ENCODE measurements at places on chromosomes 5 and 9.
A peak's percentile ranks its signal among the peaks of the same experiment; 100 is the strongest.

- no peak for DNase-seq
Measured at GRCh38 chr9:92949266-92949982, 2.1 kb downstream of the FGD3 start.

DNA sequence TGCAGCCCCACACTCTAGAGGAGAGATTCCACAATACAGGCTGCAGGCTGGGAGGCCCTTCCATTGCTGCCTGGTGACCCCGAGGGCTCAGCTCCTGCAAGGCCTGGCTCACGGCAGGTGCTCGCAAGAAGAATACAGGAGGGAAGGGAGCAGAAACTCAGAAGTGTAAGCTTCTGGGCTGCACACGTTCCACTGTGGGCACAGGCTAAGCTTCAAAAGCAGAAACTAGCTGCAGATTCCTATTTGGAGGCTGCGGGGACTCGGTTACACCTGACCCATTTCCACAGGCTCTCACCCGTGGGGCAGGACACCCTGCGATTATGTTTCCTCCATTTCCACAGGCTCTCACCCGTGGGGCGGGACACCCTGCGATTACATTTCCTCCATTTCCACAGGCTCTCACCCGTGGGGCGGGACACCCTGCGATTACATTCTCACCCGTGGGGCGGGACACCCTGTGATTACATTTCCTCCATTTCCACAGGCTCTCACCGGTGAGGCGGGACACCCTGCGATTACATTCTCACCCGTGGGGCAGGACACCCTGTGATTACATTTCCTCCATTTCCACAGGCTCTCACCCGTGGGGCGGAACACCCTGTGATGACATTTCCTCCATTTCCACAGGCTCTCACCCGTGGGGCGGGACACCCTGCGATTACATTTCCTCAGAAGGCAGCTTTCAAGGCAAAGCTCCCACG lies 10.3 kb downstream of the LPCAT1 start:
- no peak for DNase-seq

DNA sequence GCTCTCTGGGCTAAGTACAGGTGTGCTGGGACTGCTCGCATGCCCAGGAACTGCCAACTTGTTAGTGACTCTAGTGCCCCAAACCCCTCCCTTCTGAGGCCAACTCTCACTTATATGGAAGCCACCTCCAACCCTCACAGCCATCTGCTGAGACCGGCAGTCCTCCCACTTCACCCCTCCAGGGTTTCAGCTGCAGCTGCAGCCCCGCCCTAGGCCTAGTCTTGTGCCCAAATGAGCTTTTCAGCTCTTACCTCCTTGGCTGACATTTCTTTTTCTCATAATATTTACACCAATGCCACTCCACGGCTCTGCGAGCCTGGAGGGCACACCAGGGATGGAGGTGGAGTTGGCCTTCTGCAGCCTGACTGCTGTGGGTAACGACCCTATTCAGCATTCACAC lies 166.6 kb downstream of the ROR2 start:
- no peak for DNase-seq

- no peak for DNase-seq
Measured at GRCh38 chr9:113564498-113565237, 101.1 kb downstream of the RGS3 start.

DNA sequence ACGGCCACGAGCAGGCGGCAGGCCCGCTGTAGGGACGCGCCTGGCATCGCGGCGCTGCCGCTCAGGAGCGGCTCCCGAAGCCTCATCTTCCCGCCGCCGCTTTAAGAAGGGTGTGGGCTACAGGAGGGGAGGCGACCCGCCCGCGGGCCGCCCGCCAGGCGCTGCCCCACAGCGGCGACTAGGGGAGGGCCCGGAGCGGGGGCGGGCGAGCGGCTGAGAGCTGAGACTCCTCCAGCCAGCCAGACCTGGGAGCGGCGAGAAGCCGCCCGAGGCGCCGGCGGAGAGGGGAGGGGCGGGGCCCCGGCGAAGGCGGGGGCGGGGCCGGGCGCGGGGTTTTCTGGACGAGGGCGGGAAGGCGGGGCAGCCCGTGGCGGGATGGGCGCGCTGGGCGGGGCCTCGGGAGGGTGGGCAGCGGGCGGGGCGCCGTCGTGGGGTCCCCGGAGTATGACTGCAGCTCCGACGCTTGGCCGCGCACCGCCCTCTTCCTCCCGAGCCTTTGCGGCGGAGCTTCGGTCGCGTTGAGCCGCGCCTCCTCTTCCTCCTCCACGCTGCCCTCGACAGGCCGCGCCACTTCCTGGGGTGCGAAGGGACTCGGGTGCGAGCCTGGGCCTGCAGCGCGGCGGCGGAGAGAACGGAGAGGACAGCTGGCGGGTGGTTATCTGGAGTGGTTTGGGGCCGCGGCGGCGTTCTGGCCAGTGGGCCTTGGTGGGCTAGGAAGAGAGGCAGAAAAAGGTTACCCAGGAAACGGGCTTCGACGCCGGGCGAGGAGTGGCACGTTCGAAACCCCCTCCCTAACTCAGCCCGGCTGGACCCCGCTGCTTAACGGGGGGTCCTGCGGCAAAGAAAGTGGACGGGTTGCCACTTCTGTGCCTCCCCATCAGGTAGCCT lies at the start of gene B4GALT1:
Gene B4GALT1 (minus strand): TSS at position 253 of the 888 bp plus-strand sequence. CDS start 167 bp downstream, at position 86.
- DNase-seq: peak; percentile 97

- no peak for DNase-seq
Measured at GRCh38 chr9:89112243-89112642, 66.4 kb downstream of the SHC3 start.

GRCh38 chr5:134435560-134435959 lies 23.9 kb upstream of the CDKN2AIPNL start:
- no peak for DNase-seq

GRCh38 chr9:129863059-129863690 lies 27.9 kb downstream of the USP20 start:
- peak; percentile 51 for DNase-seq

- no peak for DNase-seq
Measured at GRCh38 chr9:112711050-112711689, 6.7 kb downstream of the INIP start.

DNA sequence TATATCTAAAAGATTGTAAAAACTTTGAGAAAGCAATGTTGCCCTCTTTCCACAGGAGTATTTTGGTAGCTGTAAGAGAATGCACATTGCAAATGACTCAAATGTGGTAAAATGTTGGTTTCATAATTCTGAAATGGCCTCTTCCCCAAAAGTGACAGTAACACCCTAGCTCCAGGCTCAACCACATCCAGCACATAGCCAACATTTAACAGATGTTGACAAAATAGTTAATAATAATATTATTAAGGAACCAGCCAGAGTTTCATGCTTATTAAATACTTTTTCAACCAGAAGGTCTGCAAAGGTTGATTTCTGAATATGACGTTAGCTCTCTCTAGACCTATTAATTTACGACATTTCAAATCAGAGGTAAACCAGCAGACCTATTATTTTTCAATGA lies 1.3 kb downstream of the ANXA1 start:
- DNase-seq: no peak

DNA sequence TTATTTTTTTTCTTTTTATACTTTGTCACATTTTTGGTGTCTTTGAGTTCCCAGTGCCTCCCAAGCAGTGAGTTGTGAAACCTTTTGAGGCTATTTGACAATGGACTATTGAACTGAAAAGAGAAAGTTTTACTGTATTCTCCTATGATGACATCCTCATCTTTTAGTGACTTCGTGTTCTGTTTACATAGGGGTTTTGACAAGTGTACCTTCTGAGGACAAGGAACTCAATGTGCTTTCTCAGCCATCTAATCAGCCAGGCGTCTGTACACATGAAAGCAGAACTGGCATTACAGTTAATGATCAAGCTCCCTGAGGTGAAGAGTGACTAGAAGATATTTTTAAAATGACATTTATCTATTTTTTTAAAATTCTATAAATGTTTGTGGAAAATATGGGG lies 175.5 kb downstream of the ANXA1 start:
- no peak for DNase-seq

DNA sequence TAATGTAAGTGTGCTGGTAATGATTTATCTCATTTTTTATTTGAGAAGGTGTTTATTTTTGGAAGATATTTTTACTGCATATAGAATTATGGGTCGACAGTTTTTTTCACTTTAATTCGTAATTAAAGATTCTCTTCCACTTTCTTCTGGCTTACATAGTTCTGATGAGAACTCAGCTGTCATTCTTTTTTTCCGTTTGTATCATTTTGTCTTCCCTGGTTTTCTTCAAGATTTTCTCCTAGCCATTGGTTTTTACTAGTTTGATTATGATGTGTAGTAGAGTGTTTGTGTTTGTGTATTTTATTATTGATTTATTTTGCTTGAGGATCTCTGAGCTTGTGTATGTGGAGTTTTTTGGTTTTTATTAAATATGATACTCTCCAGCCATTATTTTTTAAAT lies 21.7 kb downstream of the SLF1 start:
- no peak for DNase-seq

- DNase-seq: no peak
Measured at GRCh38 chr5:56669534-56670483, 145.5 kb upstream of the MAP3K1 start.

DNA sequence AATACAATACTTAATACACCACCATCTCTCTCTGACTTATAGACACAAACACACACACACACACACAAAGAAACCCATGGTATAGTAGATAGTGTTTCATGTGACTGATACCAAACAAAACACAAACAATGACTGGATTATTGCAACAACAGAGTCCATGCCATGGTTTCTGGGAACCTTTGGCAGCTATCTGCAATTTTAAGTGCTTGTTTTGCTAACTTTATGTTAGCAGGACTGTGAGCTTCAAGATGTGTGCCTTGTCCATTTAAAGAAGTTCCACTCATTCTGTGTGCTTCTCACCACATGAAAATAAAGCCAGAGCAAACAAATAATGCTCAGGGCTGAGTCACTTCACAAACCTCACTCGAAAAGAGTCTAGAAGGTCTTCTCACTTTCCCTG lies 15.1 kb upstream of the LURAP1L start:
- no peak for DNase-seq

GRCh38 chr5:96067894-96068614 lies 106.4 kb upstream of the ELL2 start:
- no peak for DNase-seq

- no peak for DNase-seq
Measured at GRCh38 chr5:74655206-74655605, 14.7 kb upstream of the ENC1 start.

- no peak for DNase-seq
Measured at GRCh38 chr9:135924628-135925338, 17.4 kb upstream of the CAMSAP1 start.

DNA sequence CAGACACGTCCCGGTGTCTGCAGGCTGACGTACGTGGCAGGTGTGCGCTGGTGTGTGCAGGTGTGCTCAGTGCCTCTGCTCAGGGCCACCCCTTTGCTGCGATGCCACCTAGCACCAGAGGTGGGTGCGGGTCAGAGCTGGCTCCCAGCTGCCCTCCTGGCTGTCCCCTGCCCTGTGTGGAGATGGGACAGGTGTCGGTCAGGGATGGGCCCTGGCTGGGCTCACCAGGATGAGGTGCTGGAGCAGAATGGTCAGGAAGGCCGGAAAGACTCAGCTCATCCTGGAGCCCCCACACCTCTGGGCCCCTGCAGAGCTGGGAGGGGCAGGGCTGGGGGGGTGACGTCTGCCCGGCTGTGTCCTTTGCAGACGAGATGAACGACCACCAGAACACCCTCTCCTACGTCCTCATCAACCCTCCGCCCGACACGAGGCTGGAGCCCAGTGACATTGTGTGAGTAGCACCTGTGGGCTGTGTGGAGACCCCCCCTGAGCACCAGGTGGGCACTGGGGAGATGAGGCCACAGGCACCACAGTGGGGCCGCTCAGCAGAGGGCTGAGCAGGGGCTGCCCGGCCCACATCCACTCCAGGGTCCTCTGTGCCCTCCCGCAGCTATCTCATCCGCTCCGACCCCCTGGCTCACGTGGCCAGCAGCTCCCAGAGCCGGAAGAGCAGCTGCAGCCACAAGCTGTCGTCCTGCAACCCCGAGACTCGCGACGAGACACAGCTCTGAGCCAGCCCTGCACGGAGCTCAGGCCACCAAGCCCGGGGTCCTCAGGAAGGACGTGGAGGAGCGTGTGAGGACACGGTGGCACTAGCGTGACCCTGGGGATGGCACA lies 89.7 kb downstream of the KCNT1 start:
- DNase-seq: no peak

DNA sequence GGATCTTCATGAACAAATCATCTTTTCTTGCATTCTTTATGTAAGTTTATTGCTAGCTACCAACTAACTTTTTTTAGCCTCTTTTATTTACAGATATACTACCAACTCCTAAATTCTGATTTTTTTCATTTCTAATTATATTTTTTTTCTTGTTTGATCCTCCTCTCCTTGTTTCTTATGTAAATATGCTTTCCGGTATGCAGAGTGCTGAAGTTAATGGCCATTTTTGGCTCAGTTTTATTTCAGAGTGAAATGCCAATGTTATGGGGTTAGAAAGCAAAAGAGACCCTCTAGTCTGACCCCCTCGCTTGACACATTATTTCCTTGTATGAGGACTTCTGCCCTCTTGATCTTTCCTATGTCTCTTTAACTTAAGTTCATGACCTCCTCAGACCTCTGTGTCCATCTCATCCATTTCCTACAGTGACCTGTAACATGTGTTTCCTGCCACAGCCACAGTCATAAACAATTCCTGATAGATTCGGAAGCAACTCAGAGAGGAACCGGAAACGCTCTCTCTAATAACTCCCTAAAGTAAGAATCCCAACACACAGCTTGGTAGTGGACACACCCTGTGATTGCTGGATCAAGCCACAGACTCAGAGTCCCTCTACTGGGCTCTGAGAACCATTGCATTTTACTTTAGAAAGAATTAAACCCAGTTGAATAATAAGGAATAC lies 42.9 kb upstream of the AFAP1L1 start:
- no peak for DNase-seq

DNA sequence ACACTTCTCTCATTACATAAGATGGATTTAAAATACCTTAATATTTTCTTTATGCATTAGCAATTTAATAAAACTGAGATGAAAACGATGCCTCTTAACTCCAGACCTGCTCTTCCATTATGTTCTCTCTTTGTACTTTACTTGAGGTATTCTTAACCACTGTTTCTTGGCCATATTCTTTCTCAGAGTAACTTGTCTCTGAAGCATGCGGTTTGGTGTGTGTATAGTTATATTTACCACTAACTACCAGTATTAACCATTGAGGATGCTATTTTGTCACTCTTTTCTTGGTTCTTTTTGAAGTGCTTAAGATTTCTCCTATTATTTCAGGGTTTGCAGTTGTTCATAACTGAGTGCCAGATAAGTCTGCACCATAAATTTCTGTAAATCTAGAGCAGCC lies 17.9 kb downstream of the TMEM167A start:
- no peak for DNase-seq

- no peak for DNase-seq
Measured at GRCh38 chr5:140658870-140659269, 5.8 kb upstream of the WDR55 start.

DNA sequence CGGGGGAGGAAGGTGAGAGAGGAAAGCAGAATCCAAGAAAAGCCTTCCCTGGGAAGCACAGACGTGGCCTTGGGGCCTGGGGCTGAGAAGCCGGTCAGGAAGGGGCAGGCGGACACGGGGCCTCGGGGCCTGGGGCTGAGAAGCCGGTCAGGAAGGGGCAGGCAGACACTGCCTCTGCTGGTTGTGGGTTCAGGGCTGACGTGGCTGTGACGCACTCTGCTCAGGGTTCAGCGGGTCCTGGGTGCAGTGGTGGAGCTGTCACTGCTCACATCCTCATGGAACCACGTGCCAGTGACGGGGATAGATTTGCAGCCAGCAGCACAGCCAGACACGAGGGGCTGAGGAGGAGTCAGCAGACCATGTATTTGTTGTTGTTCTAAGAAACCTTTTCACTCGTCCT lies 12.8 kb downstream of the PAEP start:
- no peak for DNase-seq

- no peak for DNase-seq
Measured at GRCh38 chr5:2797160-2797559, 45.7 kb upstream of the IRX2 start.

- DNase-seq: no peak
Measured at GRCh38 chr5:97618721-97619120, 435.7 kb upstream of the RIOK2 start.

- DNase-seq: no peak
Measured at GRCh38 chr5:17346811-17347210, 129.4 kb downstream of the BASP1 start.
